ENCODE measurements at places on chromosomes 6 and 20.

GRCh38 chr20:57759724-57760123 is 49.9 kb upstream of the PMEPA1 start:
- no peak for DNase-seq

GRCh38 chr6:1579096-1579495 is 30.6 kb upstream of the FOXC1 start:
- no peak for DNase-seq

GRCh38 chr6:15956205-15957106 is 172.4 kb upstream of the MYLIP start:
- DNase-seq: peak; percentile 8

GRCh38 chr6:37283671-37284151 is 25.8 kb upstream of the TMEM217 start:
- no peak for DNase-seq

- no peak for DNase-seq
These were observed 96.8 kb downstream of the SYNE1 start for GRCh38 chr6:152540381-152540780.

DNA sequence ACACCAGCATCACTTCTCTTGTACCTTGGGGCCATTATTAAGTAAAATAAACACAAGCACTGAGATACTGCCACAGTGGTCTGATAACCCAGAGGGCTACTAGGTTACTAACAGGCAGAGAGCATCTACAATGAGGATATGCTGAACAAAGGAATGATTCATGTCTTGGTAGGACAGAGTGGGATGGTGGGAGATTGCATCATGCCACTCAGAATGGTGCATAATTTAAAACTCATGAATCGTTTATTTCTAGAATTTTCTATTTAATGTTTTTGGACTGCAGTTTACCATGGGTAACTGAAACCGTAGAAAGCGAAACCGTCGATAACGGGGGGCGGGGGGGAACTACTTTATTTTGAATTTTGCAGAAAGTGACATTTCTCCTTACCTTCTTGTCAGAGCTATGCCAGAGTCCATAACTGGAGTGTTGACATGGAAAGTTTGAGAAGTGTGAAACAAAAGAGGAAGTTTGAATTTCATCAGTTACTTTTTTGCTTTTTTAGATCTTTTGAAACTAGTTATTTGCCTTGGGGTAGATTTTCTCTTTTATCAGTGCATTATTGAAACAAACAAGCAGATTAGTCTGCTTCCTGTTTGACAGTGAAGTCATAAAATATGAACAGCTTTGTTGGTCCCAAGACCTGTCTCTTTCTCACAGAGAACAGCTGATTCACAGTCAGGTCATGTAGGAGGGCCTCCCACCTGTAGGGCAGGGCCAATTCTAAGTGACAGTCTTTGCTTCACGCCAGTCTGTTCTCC is 124.9 kb downstream of the KLHL32 start:
- no peak for DNase-seq

- DNase-seq: no peak
These were observed 83.5 kb downstream of the TNFAIP3 start for GRCh38 chr6:137950581-137950980.

- DNase-seq: no peak
These were observed 14.8 kb upstream of the TGM2 start for GRCh38 chr20:38179846-38180245.
